AG04450 (cell line): ENCODE measurements at places on chromosomes 3 and 15. TPM values are rescaled to one million over a fixed set of nuclear protein-coding genes. Genes with fewer than 3 reads are reported as not detected.
A peak's percentile ranks its signal among the peaks of the same experiment; 100 is the strongest.

LIPH gene
- polyA plus RNA-seq: 0.02 and 0.06 TPM in 2 replicates

B2M gene
- 5,193 and 5,536 TPM in 2 replicates for polyA plus RNA-seq

MYO5A gene
- polyA plus RNA-seq: 31.4 and 37.2 TPM in 2 replicates

DAPK2 gene
- 0.42 and 0.57 TPM in 2 replicates for polyA plus RNA-seq

RBPMS2 gene
- polyA plus RNA-seq: 0.88 and 1.3 TPM in 2 replicates

GREM1 gene
- 2,326 and 2,858 TPM in 2 replicates for polyA plus RNA-seq

SLC7A14 gene
- 2.3 TPM in 2 replicates for polyA plus RNA-seq

CHRNA3 gene
- polyA plus RNA-seq: not detected in 2 replicates

DNA sequence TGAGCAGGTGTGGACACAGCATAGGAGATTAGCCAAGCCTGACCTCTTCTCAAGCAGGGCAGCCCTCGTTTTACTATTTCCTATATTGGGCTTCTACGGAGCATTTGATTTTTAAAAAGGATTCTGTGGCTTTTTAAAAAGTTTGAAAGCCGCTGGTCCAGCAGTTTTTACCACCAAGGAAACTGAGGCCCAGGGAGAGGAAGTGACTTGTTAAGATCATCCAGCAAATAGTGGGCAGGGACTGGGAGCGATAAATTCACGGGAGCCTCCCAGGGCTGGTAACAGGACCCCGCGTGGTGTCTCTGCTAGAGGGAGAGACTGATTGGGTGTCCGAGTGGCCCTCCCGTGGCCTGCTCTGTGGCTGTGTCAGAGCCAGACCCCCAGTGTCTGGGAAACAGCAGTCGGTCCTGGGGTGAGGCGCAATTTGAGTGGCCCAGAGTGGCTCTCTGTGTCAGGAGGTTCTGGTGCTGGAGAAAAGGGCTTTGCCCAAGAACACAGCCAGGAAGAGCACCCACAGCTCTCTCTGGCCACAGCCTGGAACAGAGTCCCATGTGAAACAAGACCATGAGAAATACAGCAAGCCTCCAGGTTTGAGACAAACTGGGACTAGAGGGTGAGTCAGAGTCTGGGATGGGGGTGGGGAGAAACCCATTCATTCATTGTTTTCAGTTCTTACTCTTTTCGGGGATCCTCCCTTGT is 4.2 kb downstream of the FURIN start:
- peak; percentile 11 for DNase-seq

DNA sequence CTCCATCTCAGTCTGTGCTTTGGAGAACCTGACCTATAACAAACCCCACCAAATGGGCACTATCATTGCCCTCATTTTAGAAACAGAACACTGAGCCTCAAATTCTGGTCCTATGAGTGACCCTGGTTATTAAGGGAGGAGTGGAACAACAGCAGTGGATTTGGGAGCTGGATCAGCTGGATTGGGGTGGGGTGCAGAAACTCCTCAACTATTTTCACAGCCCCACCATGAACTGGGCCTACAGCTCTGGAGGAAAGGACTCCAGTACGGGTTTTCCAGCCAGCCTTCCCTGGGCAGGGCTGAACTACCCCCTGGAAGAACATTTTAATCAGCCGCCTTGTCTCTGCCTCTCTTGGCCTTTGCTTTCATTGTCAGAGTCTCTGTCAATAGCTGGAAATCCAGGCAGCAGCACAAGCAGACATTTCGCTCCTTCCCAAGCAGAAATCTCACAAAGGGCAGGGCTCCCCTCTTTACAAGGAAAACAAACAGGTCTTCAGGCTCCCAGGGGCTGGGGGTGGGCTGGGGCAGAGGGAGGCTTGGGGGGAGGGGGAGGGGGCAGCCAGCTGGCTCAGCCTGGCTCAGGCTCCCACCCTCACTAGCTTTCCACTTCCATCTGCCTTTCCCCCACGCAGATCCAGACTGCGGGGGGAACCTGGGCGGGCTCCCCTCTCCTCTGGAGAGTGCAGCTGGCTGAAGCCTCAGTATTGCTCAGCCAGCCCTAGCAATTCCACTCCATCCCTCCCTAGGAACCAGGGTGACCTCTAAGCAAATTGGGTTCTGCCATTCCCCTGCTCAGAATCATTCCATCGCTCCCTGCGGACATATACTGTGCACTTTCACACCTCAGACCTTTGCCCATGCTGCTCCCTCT is 13.7 kb upstream of the TLE3 start:
- peak; percentile 63 for DNase-seq

GRCh38 chr15:42349186-42349585 is 10.1 kb upstream of the CAPN3 start:
- no peak for DNase-seq

- DNase-seq: no peak
These were observed 15.8 kb downstream of the TRAT1 start for GRCh38 chr3:108838436-108838835.

DNA sequence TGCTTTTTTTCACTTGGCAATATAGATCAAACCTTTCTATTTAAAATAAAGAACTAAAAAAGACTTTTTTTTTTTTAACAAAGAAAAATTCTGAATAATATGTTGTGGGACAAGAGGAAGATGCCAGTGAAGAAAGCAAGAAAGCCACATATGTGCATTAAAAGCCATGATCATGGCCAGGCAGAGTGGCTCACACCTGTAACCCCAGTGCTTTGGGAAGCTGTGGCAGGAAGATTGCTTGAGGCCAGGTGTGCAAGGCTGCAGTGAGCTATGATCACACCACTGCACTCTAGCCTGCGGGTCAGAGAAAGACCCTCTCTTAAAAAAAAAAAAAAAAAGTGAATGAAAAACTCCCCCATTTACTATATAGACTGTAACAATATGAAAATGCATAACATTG is 23.9 kb downstream of the C2CD4B start:
- DNase-seq: no peak

- DNase-seq: peak; percentile 48
These were observed 273.3 kb upstream of the ICE2 start for GRCh38 chr15:60751985-60752952.

- no peak for DNase-seq
These were observed 100.6 kb downstream of the IL1RAP start for GRCh38 chr3:190614226-190615059.

- DNase-seq: no peak
These were observed 1.9 kb upstream of the PLA1A start for GRCh38 chr3:119595639-119596334.

GRCh38 chr15:78923480-78924360 is 21.1 kb downstream of the CTSH start:
- no peak for DNase-seq

GRCh38 chr15:45110256-45110820 is 3.6 kb downstream of the DUOX2 start:
- DNase-seq: no peak

GRCh38 chr3:160856450-160856849 is 100.4 kb downstream of the PPM1L start:
- no peak for DNase-seq

GRCh38 chr15:80925597-80926059 is 64.0 kb downstream of the MESD start:
- no peak for DNase-seq

DNA sequence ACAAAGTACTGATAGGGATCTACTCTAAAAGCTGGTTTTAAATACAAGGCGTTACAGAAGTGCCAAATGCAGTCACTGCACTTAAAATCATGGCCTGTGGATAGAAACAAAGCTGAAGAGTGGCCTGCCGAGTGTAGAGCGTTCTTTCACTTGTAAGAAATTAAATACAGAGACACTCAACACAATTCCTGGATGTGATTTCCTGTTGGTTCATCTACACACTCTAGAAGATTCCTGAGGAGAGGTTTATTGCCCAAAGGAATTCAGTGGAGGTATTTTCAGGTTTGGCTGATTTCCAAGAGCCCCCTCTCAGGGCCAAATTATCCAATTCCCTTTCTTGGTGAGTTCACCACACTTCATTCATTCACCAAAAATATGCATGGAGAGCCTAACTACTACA is 200.3 kb upstream of the IL12A start:
- no peak for DNase-seq

DNA sequence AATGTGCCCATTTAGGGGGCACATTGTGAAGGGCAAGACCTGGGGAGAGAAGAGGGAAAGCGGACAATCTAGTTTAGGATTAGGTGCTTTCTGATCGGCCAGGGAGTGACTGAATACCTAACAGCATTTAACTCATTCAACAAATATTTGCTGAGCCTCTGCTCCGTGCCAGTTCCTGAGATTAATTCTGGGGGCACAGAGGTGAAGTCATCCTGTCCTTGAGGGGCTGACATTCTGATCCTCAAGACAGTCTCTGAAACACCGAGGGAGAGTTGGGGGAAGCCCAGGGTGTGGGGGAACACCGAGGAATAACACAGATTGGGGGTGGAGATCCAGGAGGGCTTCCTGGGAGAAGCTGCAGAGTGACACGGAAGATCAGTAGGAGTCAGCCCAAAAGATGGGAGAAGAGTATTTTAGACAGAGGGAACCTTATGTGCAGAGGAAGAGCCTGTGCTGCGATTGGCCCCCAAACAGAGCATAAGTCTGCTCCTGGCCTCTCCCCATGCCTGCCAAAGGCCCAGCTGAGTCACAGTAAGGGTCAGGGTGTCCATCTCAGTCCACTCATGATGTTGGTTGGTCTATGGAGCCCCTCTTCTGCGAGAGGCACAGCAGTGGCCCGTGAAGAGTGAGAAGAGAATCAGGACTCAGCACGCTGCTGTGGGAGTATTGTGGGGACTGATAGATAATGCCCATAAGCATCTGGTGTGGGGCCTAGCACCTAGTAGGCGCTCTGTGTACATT is 60.2 kb downstream of the AMOTL2 start:
- DNase-seq: no peak

GRCh38 chr3:19399356-19399755 is 251.0 kb downstream of the KCNH8 start:
- DNase-seq: no peak

DNA sequence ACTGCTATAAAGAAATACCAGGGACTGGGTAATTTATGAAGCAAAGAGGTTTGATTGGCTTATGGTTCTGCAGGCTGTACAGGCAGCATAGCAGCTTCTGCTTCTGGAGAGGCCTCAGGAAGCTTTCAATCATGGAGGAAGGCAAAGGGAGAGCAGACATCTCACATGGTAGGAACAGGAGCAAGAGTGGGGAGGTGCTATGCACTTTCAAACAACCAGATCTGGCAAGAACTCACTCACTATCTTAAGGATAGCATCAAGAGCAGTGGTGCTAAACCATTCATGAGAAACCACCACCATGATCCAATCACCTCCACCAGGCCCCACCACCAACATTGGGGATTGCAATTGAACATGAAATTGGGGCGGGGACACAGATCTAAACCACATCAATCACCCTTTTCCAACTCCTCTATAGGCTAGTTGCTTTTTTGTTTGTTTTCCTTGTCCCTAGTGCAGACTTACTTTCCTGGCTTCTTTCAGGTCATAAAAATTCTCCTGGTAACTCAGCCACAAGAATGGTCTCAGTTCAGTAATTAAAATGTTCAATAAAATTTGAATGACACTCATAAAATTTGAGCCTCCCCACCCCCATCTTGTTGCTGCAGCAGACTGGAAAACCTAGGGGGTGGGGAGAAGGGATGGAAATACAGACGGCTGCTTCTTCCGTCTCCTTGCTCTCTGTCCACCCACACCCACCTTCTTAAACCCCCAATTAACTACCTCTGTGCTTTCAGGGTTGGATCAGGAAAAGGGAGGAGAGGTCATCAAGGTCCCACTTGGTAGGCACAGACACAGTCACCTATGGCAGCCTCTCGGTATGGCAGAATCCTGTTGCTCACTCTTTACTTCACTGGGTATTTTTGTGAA is 16.3 kb upstream of the TIPARP start:
- DNase-seq: no peak

GRCh38 chr3:182710557-182711157 is 82.6 kb upstream of the ATP11B start:
- DNase-seq: no peak

DNA sequence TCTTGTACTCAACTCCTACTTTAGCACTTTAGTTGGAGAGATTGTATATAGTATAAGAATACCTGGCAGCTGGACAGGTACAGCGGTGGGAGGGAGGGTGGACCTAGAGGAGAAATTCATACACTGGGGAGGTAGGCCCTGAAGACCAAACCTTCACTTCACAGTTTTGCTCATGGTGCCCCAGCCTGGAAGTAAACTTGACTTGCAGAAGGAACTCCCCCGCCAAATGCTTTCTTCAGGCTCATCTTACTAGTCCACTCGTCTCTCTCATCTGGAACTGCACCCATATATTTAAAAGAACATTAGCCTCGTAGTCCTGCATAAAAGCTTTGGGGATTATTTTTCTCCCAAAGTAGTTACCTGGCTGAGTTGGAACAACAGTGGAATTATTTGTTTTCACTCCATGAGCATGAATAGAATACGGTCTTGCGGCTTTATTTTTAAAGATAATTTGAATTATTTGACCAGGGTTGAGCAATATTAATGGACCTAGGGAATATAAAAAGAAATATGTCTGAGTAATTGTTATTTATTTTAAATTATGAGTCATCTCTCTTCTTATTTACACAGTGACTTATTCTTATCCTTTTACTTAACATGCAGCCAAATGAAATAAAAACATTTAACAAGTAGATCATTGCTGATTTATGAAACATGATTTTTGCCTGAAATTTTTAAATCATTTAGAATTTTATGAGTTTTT is 25.5 kb upstream of the CP start:
- DNase-seq: no peak

GRCh38 chr15:77118882-77119321 is 48.0 kb upstream of the TSPAN3 start:
- peak; percentile 54 for DNase-seq

- no peak for DNase-seq
These were observed 39.7 kb upstream of the ZNF280D start for GRCh38 chr15:56772868-56773639.

GRCh38 chr15:52183562-52184173 is 7.5 kb downstream of the GNB5 start:
- no peak for DNase-seq

DNA sequence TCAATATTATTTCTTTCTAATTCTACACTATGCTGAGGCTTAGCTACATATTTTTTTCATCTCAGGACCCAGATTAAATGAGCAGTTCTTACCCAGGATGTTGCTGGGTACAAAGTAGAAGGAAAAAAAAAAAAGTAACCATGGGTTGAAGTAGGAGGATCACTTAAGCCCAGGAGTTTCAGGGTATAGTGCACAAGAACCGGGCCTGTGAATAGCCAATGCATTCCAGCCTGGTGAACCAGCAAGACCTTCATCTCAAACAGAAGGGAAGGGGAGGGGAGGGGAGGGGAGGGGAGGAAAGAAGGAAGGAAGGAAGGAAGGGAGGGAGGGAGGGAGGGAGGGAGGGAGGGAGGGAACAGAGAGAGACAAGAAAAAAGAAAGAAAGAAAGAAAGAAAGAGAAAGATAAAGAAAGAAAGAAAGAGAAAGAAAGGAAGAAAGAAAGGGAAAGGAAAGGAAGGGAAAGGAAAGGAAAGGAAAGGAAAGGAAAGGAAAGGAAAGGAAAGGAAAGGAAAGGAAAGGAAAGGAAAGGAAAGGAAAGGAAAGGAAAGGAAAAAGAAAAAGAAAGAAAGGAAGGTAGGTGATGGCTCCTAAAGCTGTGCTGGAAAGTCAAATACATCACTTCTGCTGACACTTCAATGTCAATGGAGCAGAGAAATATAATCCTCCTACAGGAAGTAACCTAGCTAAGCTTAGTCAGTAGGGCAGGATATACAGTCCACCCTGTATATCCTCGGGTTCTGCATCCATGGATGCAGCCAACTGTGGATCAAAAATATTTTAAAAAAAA is 206.8 kb upstream of the TGFBR2 start:
- DNase-seq: no peak
